ENCODE measurements at places on chromosomes 6 and 20.

GRCh38 chr20:44143936-44144335, 43.1 kb downstream of the JPH2 start:
- DNase-seq, result no peak

DNA sequence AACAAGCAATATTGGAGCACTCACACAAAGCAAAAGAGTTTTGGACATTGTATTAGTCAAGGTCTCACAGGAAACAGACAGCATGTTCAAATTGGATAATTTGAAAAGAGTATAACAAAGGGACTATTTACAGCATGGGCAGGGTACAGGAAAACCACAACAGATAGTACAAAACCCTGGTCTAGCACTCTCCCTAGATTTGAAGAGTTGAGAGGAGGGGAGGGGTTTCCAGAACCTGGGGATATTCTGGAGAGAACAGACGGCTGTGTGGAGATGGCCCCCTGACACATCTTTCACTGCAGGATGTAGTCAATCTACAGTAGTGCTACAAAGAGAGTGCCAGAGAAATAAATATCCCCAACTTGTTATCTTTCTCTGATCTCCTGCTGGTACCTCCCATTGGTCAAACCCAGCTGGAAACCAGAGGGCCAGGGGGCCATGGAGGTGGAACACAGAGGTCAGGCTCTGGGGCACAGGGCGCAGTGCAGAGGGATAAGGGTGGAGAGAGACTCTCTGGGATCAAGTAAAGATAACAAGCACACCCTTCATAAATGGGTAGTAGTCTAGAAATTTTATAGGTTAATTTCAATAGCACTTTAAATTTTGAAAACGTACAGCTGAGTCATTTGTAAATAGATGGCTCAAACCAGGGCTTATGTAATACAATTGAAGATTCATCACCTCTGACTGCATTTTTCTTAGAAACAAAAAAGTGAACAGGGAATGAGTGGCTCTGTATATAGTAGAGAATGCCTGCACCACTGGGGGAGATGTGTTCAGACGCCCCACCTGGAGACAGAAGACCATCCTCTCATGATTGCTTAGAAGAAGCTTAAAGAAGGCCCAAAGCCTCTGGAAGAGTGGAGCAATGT, 25.7 kb downstream of the RCAN2 start:
- DNase-seq, result no peak

DNA sequence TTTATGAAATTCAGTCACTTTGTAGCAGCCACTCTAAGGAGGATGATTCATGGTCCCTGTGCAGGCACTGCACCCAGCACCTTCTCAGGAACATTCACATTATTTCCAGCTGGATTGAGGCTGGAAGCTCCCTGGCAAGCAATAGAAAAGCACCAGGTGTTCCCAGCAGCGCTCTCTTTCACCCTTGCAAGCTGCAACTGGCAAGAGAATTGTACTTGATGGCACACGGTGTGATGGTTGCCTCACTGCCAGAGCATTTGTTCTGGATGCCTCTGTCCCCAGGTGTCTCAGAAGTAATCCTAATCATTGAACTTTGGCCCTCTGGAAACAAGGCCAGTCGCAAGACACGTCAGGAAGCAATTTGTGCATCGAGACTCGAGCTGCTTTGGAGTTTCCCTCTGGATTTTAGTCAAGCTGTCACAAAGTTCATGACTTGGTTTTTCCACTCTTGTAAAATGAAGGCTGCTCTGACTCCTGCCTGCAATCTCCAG, 24.9 kb upstream of the PHACTR2 start:
- no peak for DNase-seq

DNA sequence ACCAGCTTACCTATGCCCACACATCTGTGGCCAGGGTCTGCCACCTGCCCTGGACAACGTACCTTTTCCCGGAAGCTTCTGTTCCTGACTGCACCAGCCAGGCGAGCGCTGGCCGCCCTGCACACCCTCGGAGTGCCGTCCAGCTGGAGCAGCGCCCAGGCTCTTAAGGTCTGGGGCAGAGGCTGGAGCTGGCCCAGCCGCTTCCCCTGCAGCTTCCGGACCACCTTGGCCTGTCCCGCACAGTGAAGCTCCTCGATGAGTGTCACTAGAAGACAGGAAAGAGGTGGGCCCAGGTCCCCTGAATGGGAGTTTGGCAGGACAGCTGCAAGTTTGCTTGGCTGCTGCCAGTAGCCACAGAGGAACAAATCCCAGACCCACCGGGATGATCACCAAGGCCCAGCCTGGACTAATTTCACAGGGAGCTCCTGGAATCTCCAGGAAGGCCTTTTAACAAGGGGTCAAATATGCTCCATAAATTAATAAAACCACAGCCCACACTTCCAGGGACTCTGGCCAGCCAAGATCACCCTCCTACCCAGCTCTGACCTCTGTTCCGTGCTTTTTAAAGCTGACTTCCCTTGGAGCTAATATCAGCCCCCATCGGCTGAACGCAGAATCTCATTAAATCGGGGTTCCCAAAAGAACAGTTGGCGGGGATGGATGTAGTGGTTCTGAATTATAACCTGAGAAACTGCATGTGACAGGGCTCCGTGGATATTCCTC, 82.3 kb downstream of the PTPN1 start:
- DNase-seq, result no peak

GRCh38 chr6:17836293-17836692, 129.6 kb upstream of the NUP153 start:
- DNase-seq, result no peak

DNA sequence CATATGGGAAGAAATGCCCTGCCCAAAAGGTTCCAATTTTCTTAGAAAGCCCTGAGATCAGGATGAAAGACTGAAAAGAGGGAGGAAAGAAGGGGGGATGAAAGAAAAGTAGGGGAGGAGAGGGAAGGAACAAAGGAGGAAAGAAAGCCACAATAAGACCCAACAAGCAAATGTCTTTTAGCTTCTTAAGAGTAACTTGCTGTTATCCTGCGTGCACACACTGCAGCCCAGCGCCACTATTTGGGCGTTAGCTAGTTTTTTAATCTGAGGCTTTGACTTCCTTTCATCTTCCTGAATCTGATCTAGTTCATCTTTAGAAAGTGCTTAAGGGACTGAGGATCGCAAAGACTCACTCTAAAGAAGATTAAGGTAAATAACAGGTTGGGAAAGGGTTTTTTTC, 77.4 kb upstream of the HDDC2 start:
- DNase-seq, result no peak

DNA sequence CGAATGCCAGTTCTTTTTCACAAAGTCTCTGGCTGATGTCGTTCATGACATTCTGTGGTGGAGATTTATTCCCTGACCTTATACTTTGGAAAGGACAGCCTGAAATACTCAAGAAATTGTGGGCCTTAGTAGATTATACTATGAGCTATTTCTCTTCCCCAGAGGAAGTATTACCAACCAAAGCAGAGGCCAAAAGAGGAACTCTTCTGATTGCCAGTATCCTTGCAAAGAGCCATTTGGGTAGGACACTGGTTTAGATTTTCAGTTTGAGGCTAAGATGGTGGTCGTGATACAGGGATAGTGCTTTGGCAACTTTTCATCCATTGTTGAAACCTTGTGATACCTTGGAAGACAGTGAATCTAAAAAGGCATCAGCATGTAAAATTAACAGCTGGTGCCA, 327.3 kb downstream of the HACE1 start:
- DNase-seq, result peak; percentile 45

DNA sequence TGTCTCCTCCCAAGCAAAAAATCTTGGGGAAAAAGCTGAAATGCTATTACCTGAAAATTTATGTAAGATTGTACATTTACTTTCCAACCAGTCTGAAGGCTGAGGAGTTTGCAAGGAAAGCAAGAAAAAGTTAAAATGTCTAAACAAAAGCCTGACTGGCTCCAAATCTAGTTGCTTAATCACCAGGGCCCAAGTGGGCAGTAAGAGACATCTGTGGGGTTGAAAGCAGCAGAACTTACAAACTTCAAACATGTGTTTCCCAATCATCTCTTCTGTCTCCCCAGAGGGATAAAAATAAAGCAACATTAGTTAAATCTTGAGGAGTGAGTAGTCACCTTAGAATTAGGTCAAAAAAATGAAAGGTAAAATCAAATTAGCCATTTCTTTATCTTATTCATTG, 98.6 kb downstream of the OGFRL1 start:
- peak; percentile 51 for DNase-seq

DNA sequence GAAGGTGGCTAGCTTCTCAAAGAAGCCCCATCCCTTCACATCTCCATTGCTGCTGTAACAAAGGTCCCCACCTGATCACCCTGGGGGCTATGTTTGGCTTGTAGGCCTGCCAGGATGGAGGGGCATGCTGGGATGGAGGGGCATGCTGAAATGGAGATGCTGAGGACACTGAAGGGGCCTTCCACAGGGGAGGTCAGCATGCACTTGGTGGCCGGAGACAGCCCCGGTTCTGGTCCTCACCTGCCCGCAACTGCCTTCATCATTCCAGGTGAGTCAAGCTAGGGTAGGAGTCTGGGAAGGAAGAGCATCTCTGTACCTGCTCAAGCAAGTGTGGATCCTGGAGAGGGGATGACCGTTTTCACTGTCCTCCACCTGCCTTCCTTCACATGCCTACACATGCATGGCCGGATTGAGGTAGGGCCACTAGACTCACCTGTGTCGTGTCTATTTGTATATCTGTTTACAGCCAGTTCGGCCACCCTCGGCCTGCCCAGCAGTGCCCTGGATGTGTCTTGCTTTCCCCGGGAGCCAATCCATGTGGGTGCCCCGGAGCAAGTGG, 6.0 kb downstream of the L3MBTL1 start:
- DNase-seq, result no peak

- no peak for DNase-seq
Observed at GRCh38 chr20:4681991-4682401, 39.7 kb upstream of the PRND start.

DNA sequence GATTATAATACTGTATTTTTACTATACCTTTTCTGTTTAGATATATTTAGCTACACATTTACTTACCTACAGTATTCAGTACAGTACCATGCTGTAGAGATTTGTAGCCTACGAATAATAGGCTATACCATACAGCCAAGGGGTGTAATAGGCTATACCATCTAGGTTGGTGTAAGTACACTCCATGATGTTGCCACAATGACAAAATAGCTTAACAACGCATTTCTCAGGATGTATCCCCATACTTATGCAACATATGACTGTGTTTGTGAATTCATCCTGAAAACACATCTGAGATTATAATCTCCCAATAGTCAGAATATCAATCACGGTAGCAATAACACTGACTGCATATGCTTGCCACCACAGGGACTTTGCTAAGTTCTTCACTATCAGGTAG, 20.7 kb downstream of the B4GALT5 start:
- no peak for DNase-seq

DNA sequence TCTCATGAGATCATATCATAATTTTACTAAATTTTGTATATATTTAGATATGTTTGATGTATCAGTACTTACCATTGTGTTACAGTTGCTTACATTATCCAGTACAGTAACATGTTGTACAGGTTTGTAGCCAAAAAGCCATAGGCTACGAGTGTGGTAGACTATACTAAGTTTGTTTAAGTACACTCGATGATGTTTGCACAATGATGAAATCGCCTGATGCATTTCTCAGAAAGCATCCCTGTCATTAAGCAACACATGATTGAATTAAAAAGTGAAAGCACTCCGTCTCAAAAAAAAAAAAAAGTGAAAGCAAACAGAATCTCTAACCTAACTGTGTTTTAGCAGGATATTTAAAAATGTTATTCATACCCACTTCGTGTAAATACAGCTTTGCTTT, 104.9 kb upstream of the TFAP2D start:
- DNase-seq, result no peak

DNA sequence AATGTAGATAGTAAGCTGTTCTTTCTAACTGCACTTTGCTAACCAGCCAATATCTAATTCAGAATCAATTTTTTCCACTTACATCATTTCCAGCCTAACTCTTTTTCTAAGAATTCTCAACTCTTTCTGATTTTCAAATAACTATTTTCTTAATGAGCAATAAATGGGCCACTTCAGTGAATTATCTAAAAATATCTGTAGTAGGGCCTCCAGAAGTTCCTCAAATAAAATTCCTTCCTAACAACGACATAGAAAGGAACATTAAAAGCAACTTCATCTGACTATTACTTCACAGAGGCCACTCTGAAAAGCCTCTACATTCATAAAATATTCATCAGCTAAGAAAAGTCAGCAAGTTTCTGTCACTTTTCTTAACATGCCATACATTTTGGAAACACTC, 4.8 kb downstream of the COL12A1 start:
- no peak for DNase-seq

DNA sequence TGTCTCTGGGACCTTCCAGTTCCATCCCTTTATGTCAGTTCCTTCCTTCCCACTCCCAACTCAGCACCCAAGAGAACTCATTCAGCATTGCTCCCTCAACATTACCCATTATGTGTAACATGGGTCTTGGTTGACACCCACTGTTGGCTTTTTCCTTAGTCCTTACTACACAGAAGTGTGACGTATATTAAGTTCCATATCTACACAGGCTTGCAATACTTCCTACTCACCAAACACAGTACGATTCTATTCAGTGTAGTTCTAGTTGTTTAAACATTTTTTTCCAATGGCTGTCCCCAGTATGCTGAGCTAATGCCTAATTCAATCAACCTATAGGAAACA, 37.7 kb downstream of the ARHGAP18 start:
- DNase-seq, result no peak

GRCh38 chr20:19557291-19557690, 200.8 kb upstream of the RIN2 start:
- peak; percentile 77 for DNase-seq

- DNase-seq, result no peak
Observed at GRCh38 chr6:33875696-33876095, 71.9 kb upstream of the MLN start.

GRCh38 chr6:21051777-21052176, 517.5 kb downstream of the CDKAL1 start:
- peak; percentile 3 for DNase-seq

DNA sequence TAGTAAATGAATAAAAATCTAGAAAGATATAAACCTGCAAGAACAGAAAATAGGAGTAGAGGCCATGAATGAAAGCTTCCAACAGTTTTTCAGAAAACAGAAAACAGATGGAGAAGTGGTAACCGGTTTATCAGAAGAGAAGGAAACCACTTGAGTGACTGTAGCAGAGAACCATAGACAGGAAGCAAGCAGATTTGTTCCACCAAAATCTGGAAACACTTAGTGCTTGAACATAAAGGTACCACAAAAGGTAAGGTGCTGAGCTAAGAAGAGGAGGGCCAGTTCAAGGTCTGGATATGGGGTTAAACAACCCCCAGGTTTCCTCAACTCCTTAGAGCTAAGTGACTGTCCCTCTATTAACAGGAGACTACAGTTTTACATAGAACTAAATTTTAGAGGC, 9.2 kb upstream of the KIAA0319 start:
- no peak for DNase-seq

- no peak for DNase-seq
Observed at GRCh38 chr6:84528201-84528600, 236.2 kb downstream of the TBX18 start.

DNA sequence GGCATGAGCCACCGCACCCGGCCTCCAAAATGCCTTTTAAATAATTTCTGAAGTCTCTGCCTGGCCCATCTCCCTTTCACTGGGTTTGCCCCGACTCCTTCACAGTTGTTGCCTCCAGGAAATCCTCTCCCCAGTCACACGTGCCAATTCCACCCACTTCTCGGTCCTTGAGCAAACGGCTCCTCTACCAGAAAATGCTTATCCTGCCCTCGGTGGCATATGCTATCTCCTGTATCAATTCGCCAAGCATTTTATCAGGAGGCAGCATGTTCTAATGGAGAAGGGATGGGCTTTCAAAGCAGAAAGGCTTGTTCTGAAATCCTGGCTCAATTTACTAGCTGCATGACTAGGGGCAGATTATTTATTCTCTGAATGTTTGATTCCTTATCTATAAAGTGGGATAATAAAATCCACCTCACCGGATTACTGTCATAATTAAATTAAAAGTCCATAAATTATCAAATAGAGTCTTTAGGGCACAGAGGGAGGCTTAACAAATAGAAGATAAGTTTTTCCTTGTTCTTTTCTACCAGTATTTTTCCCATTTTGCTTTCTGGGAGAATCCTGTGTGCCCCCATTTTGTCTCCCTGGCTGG, 66.3 kb downstream of the PPP1R3G start:
- DNase-seq, result no peak
